ENCODE measurements at places on chromosomes 12 and 14.

- no peak for DNase-seq
Observed at GRCh38 chr14:101825797-101826196, 64.3 kb downstream of the PPP2R5C start.

DNA sequence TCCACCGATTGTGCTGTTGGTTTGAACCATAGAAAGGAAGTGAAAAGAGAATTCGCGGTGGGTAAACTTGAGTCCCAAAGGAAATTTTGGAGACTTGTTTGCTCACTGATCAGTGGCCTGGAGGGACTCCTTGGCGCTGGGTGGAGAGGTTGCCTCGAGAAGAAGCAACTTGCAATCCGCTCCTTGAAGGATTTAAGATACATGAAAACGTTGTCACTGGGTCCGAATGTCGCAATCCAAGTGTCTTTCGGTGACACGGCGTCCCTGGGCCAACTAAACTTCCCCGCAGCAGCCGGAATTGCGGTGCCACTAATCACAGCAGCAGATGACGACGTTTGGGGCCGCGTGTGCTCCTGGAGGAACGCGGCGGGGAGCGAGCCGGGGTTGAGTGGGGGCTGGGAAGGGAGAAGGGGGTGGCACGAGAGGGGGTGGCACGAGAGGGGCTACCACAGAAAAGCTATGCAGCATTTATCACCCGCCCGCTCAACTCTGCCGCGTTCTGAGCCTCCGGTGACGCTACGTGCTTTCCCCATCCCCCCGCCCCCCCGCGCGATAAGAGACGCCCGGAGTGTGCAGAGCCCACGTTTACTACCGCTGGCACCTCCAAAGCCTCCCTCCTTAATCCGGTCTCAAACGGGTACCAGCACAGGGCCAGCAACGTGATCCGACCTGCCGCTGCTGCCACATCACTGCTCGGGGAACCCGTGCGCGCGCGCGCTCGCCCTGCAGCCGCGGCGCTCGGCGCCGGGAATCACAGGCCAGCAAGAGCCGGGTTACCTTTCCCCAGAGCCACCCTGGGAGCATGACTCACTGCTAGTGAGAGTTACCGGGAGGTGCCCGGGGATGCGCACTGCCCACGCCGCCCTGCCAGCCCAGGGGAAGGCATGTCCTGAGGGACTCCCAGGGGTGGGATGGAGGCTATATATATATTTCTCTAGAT is 833 bp upstream of the BHLHE41 start:
- no peak for DNase-seq

DNA sequence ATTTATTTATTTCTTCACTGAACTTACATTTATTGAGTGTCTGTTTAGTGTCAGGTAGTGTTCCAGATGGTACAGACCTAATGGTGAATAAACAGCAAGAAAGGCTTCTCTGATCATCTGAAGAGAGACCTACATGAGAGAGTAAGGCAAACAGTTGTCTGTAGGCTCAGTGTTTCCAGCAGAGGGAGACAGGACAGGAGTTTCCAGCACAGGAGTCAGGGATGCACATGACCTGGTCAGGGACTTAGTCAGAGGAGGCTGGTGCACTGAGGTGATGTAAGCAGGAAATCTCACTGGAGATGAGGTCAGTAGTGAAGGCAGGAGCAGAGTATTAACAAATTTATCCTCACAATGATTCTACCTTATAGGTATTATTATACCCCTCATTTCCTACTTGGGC is 233.2 kb downstream of the MDGA2 start:
- no peak for DNase-seq

DNA sequence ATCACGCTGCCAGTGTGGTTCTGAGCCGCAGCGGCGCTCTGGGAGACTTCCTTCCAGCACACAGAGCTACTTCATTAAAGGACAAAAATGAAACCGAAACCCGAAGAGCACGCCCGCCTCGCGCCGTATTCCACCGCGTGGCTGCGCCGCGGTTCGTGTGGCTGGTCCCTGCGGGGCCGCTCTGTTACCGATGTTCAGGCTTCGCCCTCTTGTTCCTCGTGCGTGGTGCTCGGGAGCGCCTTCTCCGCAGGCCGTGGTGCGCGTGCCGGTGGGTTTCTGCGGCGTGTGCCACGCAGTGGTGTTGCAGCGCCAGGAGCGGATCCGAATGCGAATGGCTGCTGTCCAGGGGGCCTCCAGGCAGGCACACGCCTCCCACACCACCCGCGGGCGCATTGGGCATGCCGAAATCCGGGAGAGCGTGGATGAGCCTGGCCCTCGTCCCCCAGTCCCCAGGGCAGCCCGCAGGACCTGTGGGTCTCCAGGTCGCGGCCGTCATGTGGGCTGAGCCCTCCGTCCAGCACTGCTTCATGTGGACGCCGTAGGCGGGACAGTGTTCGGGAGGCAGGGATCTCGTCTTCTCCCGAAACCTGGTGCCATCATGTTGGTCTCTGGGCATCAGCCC is 91.2 kb downstream of the ADGRD1 start:
- DNase-seq = no peak

DNA sequence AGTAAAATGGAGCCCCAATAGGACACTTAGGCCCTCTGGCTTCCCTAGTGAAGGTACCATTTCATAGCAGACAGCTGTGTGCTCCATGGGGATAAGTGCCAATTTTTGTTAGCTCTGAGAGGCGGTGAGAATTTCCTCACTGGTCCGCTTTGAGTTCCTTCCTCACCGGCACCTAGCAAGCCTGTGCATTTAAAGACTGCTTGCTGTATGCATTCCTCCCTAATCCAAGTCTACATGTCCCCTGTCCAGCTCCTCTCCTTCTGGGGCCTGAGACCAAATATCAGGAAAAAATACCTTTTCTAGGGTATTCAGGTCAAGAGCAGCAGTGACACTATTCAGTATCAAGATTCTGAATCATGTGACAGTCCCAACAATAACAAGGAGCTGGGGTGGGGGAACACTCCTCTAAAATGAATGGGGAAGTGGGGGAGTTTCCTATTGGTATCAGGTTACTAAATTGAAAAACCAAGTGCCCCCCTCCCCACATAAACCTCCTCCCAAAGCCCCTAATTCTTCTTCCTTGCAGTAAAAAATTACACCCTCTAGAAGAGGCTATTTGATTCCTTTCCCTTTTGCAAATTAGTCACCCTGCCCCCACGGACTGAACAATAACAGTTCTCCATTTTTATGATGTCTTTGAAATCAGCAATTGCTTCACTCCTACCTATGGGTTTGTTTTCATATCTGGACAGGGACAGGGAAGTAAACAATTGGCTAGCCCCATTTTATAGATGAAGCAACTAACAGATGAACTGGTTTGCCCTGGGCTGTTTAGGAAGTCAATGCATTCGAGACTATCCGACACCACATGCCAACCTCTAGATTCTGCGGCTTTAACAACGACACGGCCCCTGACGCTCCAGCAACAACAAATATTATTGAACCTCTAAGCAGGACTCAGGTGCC is 28.9 kb downstream of the BCL11B start:
- DNase-seq = no peak

GRCh38 chr14:105168496-105168978 is at the start of gene JAG2:
TSS of gene JAG2 (minus strand) at chr14:105168776. CDS start at chr14:105168420, 356 bp downstream.
- DNase-seq = peak; percentile 42

DNA sequence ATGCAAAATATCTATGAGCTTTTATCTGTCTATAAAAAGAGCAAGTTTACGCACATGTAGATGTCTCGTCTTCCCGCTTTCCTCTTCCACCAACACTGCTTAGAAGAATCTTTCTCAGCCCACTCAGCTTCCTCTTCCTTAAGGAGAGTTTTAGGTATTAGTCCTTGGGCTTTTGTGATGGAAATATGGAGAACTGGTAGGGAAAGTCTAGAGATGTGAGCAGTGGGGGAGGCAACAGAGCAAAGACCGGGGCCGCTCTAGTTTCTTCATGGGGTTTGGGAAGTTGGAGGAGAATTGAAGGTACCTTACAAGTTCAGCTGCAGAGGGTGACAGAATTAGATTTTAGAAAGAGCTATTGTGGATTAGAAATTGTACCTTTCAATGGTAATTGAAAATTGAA is 56.3 kb upstream of the CPNE8 start:
- DNase-seq = no peak

DNA sequence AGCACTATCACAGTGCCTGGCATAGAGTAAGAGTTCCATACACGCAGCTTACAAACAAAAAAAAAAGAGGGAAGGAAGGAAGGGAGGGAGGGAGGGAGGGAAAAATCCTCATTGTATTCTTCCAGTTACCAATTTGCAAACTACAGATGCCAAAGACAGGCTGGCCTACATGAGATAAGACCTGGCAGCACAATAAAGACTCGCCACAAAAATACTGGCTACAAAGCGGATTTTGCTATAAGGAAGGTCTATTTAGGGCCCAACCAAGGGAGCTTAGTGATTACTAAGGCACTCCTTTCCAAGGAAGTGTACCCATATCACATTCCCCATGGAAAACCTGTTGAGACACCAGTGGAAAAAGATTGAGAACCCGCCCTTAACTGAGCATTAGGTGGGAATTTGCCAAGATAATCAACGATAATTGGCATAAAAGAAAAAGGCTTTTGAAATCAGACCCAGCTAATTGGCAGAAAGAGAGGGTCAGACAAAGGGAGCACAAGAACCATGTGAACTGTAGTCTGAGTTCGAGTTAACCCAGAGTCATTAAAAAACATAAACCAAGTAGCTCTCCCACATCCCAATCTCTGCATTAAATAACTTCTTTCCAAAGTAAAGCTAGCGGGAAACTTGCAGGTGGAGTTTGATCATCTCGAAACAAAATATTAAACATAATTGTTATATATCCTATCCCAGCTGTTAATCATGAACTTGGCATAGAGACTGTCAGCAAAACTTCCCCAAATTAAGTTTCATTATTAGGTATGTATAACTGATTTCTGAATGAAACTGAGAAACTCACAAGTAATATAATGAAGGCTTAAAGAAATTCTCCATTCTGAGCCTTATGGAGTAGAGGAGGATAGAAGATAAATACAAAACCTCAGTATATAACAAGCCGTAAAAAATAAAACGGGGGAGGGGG is 50.1 kb downstream of the PHLDA1 start:
- no peak for DNase-seq

DNA sequence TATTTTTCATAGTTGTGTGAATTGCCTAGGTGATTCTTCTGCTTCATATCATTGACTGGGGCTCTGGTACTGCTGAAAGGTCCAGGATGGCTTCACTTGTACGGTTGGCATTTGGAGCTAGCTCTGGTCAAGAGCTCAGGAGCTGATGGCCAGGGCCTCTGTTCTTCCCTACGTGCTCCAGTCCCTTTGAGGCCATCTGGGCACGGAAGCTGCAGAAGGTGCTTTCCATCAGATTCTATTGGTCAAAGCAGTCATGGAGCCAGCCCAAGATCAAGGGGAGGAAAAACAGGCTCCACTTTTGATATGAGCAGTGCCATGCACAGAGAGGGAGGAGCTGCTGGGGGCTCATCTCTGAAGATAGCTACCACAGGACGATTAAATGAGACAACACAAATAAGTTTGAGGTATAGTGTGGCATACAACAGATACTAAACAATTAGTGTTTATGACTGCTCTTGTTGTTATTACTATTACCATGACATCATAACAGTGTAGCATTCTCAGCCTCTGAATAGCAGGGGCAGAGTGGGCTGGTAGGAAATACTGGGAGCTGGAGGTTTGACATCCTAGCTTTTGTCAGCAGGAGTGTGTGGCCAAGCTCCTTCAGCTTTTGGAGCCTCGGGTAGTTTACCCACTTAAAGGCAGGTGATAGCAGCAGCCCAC is 10.4 kb downstream of the KRT83 start:
- no peak for DNase-seq

GRCh38 chr12:43776498-43776897 is 17.7 kb downstream of the IRAK4 start:
- no peak for DNase-seq

DNA sequence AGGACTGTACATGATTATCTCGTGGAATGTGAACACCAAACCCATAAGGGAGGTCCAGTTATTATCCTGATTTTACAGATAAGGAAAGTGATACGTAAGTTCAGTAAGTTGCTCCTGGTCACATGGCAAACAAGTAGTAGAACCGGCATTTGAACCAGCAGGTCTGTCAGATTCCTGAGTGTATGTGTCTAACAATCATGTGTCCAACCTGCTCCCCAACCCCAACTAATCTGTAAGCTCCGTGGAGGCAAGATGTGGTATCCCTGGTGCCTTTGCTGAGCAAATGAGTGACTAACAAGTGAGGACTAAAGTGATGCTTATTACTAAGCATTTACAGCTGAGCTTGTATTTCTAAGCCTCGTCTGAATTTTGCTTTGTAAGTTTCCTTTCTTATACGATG is 65.9 kb downstream of the PTPN21 start:
- DNase-seq = no peak

GRCh38 chr14:63988579-63988978 is 135.8 kb downstream of the SYNE2 start:
- DNase-seq = no peak

DNA sequence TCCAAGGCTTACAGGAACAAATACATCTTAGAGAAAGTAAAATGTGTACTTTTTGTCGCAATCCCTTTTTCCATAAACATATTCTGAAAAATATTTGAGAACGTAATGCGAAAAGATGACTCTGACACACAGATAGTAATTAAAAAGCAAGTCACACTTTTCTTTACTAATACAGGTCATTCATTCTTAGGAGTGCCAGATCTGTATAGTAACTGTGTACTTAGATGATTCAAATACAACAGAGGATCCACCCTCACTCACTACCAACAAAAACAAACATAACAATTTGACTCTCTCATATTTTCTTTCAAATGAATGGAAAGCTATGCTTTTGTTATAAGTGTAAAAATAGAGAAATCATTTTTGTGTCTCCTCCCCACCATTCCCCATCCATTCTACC is 795.4 kb downstream of the SLC6A15 start:
- DNase-seq = no peak

DNA sequence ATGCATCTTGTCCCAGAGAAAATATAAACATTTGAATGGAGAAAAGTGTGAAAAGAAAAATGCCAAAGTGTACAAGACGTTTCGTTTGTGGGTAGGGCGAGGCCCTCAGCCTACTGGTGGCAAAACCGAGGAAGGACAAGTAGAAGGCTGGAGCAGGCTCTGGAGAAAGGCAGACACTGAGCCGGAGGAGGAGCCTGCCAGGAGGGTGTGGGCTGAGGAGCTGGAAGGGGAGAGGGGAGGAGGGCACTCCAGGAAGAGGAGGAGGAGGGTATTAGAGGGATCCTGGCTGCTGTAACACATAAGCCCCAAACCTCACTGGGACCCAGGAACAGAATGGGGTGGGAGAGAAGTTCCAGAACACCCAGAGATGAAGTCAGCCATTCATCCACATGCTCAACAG is 47.7 kb downstream of the CLMN start:
- DNase-seq = no peak

DNA sequence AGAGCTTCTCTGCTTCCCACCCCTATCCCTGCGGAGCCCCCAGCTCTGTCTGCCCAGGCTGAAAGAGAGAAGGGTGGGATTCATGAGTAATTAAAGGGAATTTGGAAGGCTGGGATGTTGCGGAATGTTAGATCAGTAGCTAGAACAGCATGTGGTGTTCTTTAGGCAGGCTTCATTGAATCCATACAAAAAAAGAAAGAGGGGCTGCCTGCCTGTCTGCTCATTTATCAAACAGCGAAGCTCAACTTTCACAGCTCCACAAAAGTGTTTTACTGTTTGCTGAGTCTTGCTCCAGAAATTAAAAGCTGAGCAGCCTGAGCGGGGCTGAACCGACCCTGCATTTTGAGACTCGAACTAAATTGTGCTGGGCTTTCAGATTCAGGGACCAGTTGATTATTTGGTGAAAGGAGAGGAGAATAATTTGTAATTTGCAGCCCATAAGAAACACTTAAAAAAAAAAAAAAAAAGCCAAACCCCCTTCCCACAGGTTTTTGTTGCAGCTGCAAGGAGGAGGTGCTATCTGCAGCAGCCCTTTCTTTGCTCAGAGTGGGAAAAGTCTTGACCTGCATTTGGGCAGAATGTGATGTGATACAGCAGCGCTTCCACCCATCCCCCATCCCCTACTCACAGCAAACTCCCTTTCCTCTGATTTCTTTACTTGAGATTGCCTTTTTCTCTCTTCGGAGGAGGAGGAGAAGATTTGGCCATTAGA is 89.7 kb downstream of the RFX4 start:
- DNase-seq = no peak

Measured in activated T-cell treated with anti-CD3 and anti-CD28 coated beads for 24 hours (primary cell).